ENCODE measurements at places on chromosomes 1 and 21. TPM values are rescaled to one million over a fixed set of nuclear protein-coding genes. Genes with fewer than 3 reads are reported as not detected.

DNA sequence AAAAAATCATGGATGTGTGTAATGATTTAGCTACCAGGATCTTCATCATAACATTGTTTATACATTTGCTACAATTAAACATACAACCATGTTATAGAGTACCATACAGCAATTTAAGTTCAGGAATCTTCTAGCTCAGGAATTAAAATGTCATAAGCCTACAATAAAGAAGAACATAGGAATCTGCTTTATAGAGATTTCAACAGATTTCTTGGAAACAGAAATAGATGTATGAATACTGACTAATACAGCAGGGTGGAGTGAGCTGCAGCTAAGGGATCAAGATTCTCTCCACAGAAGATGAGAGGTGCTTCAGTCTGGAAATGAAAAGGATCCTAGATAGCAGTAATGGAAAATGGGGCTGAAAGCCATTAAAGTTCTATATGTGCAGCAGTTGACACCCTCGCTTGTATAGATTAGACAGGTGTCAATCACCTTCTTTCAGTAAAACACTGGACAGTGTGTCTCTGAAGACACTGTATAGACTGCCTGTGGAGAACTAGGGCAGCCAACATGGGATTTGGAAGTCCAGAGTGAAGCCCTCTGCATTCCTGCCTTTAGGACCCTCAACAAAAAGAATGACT, 73.9 kb downstream of the DNTTIP2 start:
- peaks cover 16% of the 10 kb centered on the region for H3K36me3 ChIP-seq
- H3K27me3 ChIP-seq, result no peaks in the 10 kb centered on the region
- peak; percentile 46 for DNase-seq
- peak overlapping the region; percentile 24 for H3K4me3 ChIP-seq
- peak overlapping the region; percentile 96 for H3K27ac ChIP-seq

- H3K27ac ChIP-seq, result no peak overlapping the region
- no peak overlapping the region for H3K4me3 ChIP-seq
- no peaks in the 10 kb centered on the region for H3K4me1 ChIP-seq
- no peaks in the 10 kb centered on the region for H3K36me3 ChIP-seq
- no peaks in the 10 kb centered on the region for H3K27me3 ChIP-seq
- DNase-seq, result peak; percentile 33
Observed at GRCh38 chr1:53498555-53499131, 39.4 kb downstream of the DMRTB1 start.

DNA sequence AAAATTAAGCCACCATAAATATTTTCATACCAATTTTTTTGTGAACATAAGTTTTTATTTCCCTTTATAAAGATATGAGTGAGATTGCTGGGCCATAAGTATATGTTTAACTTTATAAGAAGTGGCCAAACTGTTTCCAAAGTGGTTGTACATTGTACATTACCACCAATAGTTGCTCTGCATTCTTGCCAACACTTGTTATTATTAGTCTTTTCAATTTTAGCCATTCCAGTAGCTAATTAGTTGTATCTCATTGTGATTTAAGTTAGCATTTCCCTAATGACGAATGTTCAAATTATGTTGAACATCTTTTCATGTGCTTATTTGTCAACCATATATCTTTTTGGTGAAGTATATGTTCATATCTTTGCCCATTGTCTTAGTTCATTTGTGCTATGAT, 64.0 kb upstream of the DNAH14 start:
- no peak for DNase-seq
- peaks cover 3% of the 10 kb centered on the region for H3K27me3 ChIP-seq
- H3K4me3 ChIP-seq, result no peak overlapping the region

DNA sequence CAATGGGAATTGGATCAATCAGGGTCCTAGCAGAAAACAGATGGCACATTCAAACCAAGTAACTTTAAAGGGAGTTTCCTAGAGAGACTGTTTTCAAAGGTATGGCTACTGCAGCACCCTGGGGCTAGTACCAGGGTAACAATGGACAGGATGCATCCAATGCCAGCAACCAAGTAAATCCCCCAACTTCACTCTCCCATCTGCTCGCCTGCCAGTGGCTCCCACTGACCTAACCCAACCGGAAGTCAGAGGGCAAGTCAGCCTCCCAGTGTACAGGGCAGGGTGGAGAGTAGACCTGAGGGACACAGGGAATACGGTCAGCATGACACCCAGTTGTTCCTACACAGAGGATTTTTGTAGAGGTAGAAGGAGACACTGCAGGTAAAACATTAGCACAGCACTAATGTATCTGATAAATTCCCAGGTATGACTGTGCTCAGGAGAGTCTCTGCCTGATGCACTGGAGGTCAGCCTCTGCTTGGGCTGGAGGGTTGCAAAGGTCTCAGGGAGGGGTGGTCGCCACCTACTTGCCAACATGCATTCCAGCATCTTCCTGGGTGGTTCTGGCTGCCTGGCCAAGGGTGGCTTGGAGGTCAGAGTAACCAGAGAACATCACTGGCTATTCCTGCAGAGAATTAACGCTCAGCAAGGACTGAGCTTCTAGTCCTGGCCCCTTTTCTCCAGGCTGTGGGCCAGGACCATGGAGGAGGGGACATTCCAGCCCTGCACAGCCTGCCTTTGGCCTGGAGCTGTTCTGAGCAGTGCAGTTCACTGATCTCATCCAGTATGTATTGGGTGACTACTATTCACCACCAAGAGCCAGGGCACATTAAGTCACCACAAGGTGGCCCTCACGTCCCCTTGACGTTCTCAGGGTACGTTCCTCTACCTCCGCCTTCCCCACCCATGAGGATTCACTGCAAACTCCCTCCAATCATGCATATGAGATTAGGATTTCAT, 5.1 kb upstream of the GJA4 start:
- peaks cover 29% of the 10 kb centered on the region for H3K36me3 ChIP-seq
- peaks cover 46% of the 10 kb centered on the region for H3K4me1 ChIP-seq
- no peak for DNase-seq
- H3K27me3 ChIP-seq, result no peaks in the 10 kb centered on the region
- H3K4me3 ChIP-seq, result no peak overlapping the region

The NHLH2 gene
- total RNA-seq, result not detected

The S100A7 gene
- not detected for total RNA-seq
